ENCODE measurements at places on chromosomes 3 and 15. TPM values are rescaled to one million over a fixed set of nuclear protein-coding genes. Genes with fewer than 3 reads are reported as not detected.

Gene SCN11A
- total RNA-seq = not detected

Gene BTLA
- not detected for total RNA-seq

Gene RASL12
- total RNA-seq = 0.19 TPM

Gene A4GNT
- total RNA-seq = not detected

Gene RBP2
- not detected for total RNA-seq

Gene TRPC1
- total RNA-seq = 7.7 TPM

Gene C2CD4A
- total RNA-seq = 0.02 TPM

Gene P2RY1
- 0.46 TPM for total RNA-seq

Gene GNAT1
- 0.09 TPM for total RNA-seq

Gene ABHD6
- 13.5 TPM for total RNA-seq

Gene GUCA1C
- not detected for total RNA-seq

Gene NOX5
- 0.38 TPM for total RNA-seq

Gene LOXL1
- 0.82 TPM for total RNA-seq

Gene INKA1
- total RNA-seq = 1.6 TPM

Gene GOLGA8R
- 0.29 TPM for total RNA-seq

Gene PRICKLE2
- 2.6 TPM for total RNA-seq

Gene CLRN1
- not detected for total RNA-seq

Gene GPR176
- total RNA-seq = 11.4 TPM

Gene TERC
- total RNA-seq = 0.93 TPM

Gene CYP1A2
- total RNA-seq = not detected

Gene ADGRG7
- total RNA-seq = not detected

Gene PSTPIP1
- total RNA-seq = not detected

Gene CNTN6
- not detected for total RNA-seq

Gene SPTSSB
- total RNA-seq = not detected

Gene ZPLD1
- total RNA-seq = 0.05 TPM

Gene EPB42
- not detected for total RNA-seq

All from A549 treated with DMSO at 1 μM for 4 hours (cell line).